ENCODE measurements at places on chromosomes 5 and 9.

- DNase-seq, result peak; percentile 91
These were observed 46.2 kb upstream of the DENND4C start for GRCh38 chr9:19184144-19184917.

- DNase-seq, result no peak
These were observed 50.9 kb upstream of the TUT7 start for GRCh38 chr9:86405086-86405491.

DNA sequence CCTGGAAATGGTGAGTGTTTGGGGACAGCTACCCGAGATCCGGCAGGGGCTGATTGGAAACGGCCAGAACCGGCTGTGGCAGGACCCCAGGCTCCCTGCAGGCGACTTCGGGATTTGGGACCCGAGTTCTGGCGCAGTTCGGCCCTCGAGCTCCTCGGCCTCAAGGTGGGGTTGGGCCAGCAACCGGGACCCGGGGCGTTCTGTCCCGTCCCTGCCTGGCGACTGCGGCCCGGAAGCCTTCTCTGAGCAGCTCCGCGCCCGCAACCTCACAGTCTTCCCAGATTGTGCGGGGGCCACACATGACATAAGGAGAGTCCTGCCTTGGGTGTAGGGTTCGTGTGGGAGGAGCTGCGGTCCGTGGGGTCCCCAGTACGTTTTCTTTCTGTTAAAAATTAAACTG, 23.2 kb upstream of the NEURL1B start:
- no peak for DNase-seq

- peak; percentile 9 for DNase-seq
These were observed 188.8 kb downstream of the MTRR start for GRCh38 chr5:8057769-8058168.

DNA sequence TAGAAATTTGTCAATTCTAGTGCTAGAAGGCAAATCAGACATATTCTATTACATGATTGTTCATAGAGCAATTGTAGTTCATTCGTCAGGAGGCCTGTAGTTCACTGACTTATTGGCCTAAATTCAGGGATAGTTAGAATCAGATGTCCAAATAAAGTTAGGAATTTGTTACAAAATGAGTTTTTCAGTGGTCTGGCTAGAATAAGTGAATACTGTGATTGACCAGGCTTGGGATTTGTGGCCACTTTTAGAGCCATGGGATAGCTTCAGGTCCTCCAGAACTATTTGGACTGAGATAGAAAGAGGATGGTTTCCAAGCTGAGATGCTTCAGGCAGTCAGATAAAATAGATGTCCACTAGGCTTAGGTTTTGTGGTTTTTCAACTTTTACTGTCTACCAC, 199.1 kb upstream of the MPDZ start:
- peak; percentile 49 for DNase-seq

DNA sequence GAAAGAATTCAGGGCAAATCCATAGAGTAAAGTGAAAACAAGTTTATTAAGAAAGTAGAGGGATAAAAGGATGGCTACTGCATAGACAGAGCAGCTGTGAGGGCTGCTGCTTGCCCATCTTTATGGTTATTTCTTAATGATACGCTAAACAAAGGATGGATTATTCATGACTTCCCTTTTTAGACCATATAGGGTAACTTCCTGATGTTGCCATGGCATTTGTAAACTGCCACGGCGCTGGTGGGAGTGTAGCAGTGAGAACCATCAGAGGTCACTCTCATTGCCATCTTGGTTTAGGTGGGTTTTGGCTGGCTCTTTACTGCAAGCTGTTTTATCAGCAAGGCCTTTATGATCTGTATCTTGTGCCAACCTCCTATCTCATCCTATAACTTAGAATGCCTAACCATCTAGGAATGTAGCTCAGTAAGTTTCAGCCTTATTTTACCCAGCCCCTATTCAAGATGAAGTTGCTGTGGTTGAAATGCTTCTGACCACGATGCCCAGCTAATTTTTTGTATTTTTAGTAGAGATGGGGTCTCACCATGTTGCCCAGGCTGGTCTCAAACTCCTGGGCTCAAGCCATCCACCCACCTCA, 42.1 kb downstream of the RFK start:
- DNase-seq, result no peak

DNA sequence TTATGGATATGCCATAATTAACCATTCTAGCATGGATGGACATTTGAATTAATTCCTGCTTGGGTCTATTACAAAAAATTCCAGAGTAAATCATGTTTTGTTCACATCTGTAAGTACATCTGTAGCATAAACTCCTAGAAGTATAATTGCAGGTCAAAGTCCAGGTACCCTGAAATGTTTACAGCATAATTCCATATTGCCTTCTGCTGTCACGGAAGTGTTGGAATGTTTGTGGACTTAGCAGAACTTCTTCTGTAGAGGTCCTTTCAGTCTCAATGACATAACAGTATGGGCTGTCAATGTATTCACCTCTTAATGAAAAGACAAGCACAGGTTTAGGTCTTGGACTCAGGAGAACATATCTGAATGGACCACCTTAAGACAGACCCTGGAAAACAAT, 1.8 kb downstream of the FAM240B start:
- DNase-seq, result no peak

DNA sequence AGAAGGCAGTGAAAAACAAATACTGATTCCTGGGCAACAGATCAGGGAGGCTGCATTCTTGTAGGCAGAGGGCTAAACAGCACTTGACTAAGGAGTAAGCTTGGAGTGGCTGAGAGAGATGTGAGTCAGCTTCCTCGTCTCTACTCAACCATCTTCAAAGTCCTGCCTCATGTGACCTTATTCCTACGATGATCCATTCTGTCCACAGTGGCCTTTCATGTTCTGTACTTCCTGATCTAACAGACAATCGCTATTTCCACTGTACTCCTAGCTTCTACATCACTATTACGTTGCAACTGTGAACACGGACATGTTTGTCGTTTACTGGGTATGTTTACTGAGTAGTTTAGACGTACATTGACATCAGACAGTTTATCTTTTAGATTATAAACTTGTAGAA, 365.4 kb downstream of the ARL15 start:
- no peak for DNase-seq

- no peak for DNase-seq
These were observed 161.3 kb downstream of the CAVIN4 start for GRCh38 chr9:100739208-100739607.

DNA sequence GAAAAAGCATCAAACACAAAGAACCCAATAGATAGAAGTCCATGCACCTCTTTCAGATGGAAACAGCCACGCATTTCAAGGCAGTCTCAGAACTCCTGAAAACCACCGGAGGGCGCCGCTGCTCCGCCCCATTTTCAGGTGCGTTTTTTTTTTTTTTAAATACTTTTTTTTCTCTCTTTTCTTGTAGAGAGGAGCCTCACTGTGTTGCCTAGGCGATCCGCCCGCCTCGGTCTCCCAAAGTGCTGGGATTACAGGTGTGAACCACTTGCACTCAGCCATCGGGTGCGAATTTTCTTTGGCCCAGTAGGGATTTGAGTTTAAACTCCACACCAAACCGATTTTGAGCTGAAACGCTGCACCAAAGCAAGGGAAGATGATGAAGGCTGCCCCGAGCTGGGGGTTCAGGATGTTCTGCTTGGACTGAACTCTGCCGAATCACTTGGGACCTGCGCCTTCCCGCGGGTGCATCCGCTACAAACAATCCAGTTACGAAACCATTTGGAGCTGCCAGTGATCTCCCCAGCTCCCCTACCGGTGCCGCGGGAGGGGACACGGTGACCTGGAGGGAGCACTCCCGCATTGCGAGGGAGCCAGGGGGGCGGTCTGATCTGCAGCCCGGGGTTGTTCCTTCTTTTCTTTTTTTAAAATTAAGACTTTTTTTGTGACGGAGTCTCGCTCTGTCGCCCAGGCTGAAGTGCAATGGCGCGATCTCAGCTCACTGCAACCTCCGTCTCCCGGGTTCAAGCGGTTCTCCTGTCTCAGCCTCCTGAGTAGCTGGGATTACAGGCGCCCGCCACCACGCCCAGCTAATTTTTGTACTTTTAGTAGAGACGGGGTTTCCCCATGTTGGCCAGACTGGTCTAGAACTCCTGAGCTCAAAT, 1.4 kb downstream of the PTGR1 start:
- peak; percentile 63 for DNase-seq

- peak; percentile 10 for DNase-seq
These were observed 494.9 kb upstream of the MEF2C start for GRCh38 chr5:89377767-89378455.

GRCh38 chr5:6757414-6757969, 44.3 kb downstream of the TENT4A start:
- DNase-seq, result no peak

DNA sequence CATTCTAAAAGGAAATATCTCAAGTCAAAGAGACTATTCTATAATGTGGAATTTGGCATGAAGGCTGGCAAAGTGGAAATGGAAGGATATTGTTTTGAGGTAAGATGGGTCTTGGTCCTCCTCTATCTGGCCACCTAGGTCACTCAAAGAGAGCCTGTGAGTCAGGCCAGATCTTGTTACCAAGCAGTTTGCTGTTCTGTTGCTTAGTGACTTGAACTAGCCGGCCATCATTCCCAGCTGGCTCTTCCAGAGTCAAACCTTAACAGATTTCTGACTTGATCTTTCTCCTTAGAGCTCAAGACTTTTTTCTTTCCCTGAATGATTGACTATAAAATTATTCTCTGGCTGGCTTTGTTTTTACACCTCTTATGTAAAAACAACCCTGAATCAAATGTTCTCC, 136.1 kb downstream of the PDE4D start:
- no peak for DNase-seq

DNA sequence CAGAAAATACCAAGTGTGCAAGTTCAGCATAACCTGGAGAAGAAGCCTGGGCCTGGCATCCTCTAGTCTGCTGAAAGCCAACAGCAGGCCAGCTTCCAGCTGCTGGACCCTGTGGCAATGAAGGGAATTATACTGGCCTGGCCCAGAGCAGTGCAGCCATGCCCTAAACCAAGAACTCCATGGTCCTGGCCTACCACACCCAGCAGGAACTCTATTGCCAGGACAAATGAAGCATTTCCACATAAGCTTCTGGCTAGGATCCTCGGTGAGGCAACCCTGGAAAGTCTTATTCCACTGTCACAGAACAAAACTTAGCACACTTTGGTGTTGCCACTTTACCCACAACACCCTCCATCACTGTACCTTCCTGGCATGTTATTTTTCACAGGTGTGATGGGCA, 35.5 kb downstream of the CDK5RAP2 start:
- peak; percentile 23 for DNase-seq

GRCh38 chr5:165029099-165029870, 1523.9 kb downstream of the MAT2B start:
- no peak for DNase-seq

DNA sequence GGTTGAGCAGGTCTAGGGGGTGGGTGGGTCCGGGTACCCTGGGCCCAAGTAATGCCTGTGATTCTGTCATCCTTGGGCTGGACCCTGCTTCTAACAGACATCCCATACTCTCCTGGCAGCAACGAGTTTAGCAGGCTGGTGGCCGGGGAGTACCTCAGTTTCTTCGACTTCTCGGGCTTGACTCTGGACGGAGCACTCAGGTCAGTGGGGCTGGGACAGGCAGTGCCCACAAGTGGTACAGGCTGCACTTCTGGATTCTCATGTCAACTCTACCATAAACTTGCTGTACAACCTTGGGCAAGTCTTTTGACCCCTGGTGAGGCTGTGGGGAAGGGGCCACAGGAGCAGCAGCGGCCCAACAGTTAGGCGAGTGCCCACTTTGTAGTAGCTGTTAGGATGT, 21.8 kb downstream of the PSD2 start:
- no peak for DNase-seq

- DNase-seq, result no peak
These were observed 37.0 kb downstream of the RNF130 start for GRCh38 chr5:180034564-180034963.

- no peak for DNase-seq
These were observed 366.1 kb upstream of the MPDZ start for GRCh38 chr9:13645557-13645956.

GRCh38 chr9:98811051-98811650, 3.7 kb downstream of the GALNT12 start:
- peak; percentile 88 for DNase-seq

GRCh38 chr5:27821681-27822080, 783.3 kb upstream of the CDH9 start:
- DNase-seq, result no peak

DNA sequence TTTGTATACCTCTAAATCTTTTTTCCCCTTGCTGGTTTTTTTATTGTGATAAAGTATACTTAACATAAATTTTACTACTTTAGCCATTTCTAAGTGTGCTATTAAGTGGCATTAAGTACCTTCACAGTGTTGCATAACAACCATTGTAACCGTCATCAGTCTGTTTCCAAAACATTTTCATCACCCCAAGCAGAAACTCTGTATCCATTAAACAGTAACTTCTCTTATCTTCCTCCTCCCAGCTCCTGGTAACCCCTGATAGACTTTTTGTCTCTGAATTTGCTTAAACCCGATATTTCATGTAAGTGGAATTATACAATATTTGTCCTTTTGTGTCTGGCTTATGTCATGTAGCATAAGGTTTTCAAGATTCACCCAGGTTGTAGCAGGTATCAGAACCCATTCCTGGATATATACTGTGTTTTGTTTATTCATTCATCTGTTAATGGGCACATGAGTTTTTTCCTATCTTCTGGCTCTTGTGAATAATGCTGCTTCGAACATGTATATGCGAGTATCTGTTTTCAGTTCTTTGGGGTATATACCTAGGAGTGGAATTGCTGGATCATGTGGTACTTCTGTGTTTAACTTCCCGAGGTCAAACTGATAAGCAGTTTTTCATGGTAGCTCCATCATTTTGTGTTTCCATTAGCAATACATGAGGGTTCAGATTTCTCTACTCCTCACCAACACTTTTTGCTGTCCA, 66.4 kb downstream of the EHMT1 start:
- DNase-seq, result no peak

GRCh38 chr5:3120028-3120427, 368.6 kb upstream of the IRX2 start:
- DNase-seq, result no peak

DNA sequence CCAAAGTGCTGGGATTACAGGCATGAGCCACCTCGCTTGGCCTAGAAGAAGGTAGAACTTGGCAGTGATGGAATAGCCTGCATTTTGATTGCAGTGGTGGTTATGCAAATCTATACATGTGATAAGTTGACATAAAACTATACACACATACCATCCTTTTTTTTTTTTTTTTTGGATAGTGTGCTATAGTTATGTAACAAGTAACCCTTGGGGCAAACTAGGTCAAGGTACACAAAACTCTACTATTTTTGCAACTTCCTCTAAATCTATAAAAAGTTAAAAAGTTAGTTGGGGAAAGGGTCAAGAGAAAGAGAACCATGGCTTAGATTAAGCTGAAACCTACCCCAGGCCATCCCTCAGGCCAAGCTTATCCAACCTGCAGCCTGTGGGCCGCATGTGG, 11.1 kb downstream of the TRIM14 start:
- DNase-seq, result no peak

- no peak for DNase-seq
These were observed 21.4 kb upstream of the ALDOB start for GRCh38 chr9:101457003-101457402.

DNA sequence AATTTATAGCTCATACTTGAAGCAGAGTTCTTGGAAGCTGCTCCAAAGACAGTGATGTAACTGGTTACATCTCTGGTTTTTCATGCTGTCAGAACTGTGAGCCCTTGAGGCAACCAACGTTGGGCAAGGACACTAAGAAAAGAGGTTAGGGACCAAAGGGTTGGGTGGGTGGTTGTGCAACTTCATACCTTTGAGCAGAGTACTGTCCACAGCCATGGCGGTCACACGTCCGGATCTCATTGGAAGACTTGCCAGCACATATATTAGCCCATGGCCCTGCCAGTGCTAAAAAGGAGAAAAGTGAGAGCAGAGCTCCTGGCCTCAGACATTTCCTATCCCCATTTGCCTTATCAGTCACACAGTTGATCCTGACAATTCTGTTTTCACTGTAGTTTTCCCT, 2.1 kb downstream of the LECT2 start:
- DNase-seq, result no peak
